ENCODE measurements at places on chromosomes 5 and 9.

- DNase-seq, result no peak
Observed at GRCh38 chr5:4023753-4024335, 428.2 kb downstream of the IRX1 start.

GRCh38 chr9:385818-386398 lies 171.2 kb downstream of the DOCK8 start:
- DNase-seq, result no peak

DNA sequence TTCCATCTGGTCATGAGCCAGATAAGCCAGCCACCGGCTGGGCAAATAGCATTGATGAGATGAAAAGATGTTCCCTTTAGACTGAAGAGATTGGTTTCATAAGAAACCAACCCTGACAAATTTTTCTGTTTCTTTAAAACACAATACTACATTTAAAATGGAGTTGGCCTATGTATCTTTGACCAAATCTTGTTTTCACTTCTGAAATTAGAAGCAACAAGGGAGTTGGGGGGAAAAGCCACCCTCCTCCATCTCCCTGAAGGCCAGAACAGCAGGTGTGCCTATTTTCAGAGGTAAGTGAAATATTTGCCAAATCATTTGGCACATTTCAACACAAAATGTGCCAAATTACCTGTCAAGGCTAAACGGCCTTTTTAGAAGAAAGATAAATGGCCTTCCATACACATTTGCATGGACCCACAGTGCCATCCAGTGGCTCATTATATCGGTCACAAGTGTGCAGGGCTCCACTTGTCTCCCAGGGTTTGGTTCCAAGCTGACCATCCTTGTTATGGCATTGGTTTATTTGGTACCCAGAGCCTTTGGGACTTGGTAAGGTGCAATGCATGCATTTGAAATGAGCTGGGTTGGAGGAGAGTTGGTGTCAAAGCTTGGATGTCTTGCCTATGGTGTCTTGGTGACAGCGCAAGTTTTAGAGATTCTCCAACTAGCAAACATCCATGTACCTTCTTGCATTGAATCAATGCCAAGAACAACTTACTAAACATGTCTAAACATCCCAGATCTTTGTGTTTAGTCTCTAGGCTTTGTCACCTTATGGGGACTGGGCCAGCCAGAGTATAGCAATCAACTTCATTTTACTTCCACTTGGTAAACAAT lies 372.0 kb upstream of the KIF2A start:
- peak; percentile 21 for DNase-seq

DNA sequence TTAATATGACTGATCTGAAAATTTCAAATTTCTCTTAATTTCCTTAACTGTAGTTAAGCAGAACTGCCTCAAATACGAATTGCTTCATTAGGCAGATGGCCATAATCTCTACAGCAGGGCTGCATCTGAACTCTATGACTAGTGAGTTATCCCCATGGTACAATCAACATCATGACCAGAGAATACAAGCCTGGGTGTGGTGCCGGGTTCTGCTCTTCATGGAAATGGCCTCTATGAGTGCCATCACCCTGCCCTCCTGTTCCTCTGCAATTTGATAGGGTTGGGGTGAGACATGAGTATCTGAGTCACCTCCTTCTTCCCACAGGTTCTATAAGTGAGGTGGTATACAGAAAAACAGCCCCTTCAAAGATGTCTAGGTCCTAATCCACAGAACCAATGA lies 235.9 kb downstream of the AP3B1 start:
- no peak for DNase-seq

- DNase-seq, result no peak
Observed at GRCh38 chr9:127927988-127928675, 2.4 kb downstream of the PIP5KL1 start.

GRCh38 chr9:134951461-134951860 lies 33.7 kb upstream of the FCN1 start:
- DNase-seq, result no peak

DNA sequence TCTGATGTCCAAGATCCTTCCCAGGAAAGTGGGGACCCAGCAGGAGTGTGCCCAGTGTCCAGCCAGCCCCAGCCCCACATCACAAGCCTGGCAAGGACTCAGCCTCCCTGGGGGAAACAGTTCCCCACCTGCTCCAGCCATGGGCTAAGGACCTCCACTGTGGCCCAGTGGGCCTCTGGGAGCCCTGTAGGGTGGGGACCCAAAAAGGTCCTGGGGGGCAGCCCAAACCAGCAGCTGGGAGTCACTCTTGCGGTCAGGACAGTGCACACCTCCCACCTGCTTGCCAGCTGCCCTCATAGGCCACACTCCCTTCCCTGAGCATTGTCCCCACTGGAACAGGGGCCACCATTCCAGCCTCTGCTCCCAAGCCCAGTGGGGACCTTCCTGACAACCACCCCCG lies 1.7 kb downstream of the ABCA2 start:
- DNase-seq, result no peak

- no peak for DNase-seq
Observed at GRCh38 chr5:124524552-124525232, 221.7 kb downstream of the ZNF608 start.

DNA sequence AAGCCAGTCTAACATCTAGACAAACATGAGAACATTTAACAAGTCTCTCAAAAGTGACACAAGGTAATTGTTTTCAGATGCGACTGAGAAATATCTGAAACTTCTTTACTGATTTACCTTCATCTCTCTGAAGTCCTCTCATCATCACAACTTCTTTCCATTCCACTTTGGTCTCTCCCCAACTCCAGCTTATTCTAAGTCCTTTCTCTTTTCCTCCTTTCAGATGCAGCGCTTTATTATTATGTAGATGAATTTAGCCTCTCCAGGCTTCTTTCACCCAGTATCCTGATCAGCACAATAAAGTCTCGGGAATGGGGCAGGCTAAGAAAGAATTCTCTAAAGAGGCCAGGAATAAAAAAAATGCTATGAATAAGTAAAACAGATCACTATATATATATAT lies 128.0 kb downstream of the KCTD16 start:
- no peak for DNase-seq

GRCh38 chr5:90406466-90406865 lies 3.1 kb downstream of the CETN3 start:
- DNase-seq, result no peak

- DNase-seq, result no peak
Observed at GRCh38 chr5:16936989-16937438, 926 bp upstream of the MYO10 start.

GRCh38 chr5:133900534-133901270 lies 67.7 kb downstream of the C5orf15 start:
- no peak for DNase-seq

GRCh38 chr9:92627651-92628050 lies 42.3 kb downstream of the IPPK start:
- no peak for DNase-seq

DNA sequence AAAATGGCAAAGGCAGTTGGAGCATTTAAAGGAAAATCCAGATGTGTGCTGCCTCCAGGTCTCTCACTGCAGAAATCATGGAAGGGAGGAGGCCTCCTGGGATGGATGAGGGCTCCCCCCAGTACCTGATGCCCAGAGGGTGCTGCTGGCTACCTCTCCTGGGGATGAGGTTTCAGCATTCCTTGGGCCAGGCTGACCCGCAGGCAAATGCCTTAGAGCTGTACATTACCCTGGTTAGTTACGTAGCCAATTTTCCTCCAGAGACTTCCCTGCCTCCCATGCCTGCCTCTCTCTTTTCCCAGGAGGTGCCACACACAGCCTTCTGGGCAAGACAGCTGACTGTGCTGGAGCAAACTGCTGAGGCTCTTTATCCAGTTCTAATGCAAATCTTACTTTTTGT lies 65.3 kb downstream of the RGS3 start:
- no peak for DNase-seq

- DNase-seq, result no peak
Observed at GRCh38 chr5:134114886-134115805, 665 bp downstream of the TCF7 start.

DNA sequence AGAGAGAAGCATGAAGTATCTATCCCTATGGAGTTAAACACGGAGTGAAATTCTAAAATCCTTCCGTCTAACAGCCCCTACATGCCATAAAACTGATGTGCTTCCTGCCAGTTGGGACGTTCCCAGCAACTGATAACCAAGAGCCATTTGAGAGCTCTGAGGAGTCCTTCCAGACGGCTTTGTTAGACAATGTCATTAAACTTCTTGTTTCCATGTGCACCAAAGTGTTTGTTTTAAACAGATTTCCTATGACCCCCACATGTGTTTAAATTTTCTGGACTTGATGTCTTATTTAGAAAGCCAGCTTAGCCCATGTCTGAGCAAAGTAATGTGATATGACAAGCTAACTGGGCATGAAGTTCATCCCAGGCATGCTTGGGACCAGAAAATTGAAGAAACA lies 57.2 kb upstream of the LPAR1 start:
- DNase-seq, result no peak

DNA sequence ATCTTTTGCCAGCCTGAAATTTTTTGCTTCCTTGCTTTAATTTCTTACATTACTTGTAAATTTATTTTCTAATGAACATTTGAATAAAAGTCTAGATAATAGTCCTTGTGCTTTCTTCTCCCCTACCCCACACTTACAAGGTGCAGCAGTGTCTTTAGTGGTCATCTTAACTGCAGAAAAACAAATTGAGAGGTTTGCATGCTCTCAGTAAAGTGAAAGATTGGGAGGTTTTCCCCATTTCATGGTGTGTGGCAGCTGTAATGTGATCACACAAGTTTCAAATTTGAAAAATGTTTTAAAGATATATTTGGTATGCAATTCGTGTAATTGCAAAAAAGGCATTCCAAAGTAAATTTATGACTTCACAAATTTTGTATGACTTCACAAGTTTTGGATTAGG lies 14.7 kb downstream of the APC start:
- no peak for DNase-seq

GRCh38 chr5:127959152-127959764 lies 124.3 kb upstream of the SLC12A2 start:
- DNase-seq, result peak; percentile 77

DNA sequence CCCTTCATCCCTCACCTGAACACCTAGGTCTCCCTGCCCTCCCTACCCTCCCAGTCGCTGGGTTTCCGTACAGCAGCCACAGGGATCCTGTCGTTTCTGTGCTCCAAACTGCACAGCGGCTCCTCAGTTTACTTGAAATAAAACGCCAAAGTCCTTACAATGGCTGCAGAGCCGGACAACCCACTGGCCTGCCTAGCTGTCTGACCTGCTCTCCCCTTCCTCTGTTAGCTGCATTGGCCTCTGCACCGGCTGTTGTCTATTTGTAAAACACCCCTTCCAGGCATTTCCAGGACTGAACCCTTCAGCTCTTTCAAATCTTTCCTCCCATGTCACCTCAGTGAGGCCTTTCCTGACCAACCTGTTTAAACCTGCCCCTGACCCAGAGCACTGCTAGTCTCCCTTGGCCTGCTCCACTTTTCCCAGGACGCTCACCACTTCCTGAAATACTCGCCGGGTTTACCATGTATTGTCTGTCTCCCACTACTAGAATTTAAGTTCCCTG lies 9.1 kb upstream of the MGAT1 start:
- DNase-seq, result no peak

- no peak for DNase-seq
Observed at GRCh38 chr9:105458404-105458803, 10.6 kb downstream of the FSD1L start.

DNA sequence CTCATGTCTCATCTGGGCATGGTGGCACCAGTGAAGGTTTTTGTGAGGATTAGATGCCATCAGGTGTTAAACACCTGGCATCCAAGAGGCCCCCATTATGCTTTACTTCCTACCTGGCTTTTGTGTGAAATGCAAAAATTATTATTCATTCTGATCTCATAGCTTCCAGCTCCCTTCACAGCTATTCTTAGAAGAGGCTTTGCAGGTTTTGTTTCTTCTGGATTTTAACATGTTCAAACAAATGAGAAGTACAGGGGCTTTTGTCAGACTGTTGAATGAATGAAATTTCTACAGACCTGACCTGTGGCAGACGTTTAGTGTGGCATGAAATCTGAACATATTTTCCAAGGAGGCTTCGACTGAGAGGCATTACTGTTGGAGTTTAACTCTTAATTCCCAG lies 14.3 kb upstream of the CORO2A start:
- no peak for DNase-seq

DNA sequence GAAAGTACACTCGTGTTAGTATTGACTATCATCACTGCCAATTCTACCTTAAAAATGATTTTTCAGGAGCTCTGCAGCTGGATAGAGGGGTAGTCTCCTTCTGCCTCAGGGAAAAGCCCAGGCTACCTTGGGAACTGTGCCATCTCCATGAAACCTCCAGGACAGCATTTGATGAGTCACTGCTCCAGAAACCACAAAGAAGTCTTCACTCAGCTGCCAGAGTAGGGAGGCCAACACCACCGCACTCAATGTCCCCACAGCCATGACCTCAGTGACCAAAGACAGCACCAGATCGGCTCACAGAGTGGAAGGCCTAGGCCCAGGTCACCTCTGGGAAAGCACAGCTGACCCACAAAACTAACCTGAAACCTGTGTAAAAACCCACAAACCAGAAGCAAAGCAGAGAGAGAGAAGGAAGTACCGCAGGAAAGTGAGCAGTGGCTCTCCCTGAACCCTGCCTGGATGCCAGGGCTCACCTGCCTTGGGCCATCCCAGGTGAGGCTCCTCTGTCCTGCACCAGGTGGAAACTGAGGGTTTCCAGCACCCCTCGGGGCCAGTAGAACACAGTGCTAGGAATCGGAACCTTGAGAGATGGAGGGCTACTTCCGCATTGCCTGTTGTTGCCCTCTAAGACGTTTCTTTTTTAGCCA lies 30.0 kb downstream of the S1PR3 start:
- DNase-seq, result peak; percentile 43

DNA sequence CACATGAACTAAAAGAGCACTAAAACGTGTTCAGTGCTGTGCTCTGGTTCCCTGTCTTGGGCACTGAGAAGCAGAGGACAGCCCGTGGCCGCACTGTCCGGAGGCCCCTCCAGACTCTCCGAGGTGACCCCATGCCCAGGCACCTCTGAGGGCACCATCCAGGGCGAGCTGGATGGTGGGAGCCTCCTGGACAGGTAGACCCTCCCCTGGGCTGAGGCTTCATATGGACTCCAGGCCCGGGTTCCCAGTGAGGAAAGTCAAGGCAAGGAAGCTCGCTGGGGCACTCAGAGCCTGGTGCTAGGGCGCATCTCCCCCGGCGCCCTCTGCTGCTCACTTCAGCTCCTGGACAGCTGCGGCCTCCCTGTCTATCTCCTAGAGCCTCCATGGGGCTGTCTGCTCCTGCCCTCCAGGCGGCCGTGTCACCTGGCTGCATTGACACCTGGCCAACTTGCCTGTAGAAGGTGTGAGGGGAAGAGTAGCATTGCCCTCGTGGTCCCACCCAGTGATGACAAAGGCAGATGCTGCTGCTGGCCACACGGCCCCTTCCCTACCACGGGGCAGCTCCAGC lies 178.2 kb upstream of the IRX1 start:
- no peak for DNase-seq
